ENCODE measurements at places on chromosomes 11 and 22.
A peak's percentile ranks its signal among the peaks of the same experiment; 100 is the strongest.

DNA sequence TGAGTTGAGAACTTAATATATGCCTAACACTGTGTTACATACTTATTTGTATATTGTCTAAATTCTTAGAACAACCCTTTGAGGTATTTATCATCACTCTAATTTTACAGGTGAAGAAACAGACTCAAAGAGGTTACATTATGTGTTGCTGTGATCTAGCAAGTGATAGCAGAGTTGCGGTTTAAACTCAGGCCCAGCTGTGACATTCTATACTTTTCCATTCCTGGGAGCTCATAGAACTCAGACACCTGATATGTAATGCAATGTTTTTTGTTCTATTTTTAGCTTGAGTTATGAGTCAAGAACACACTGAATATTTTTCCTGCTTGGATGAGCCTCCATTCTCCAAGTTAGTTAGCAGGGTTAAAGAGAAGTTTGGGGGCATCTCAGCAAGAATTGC lies 449.7 kb upstream of the DDI1 start:
- no peak for DNase-seq

DNA sequence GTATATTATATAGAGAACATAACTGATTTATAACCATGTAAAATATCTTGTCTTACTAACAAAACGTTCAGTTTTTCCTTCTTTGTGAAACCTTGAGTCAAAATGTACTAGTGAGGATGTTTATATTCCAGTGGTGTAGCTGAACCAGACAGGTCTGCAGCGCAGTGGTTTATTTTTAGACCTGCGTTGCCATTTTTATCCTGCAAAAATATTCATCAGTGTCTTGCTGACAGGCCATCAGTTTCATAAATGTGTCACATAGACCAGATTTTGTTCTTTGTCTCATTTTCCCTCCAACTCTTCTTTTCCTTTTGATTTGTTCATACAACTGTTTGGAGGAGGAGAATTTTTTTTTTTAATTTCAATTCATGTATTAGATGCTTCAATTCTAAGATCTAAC lies 43.1 kb downstream of the HSD17B12 start:
- no peak for DNase-seq

GRCh38 chr11:79694368-79694767 lies 253.5 kb upstream of the TENM4 start:
- no peak for DNase-seq

DNA sequence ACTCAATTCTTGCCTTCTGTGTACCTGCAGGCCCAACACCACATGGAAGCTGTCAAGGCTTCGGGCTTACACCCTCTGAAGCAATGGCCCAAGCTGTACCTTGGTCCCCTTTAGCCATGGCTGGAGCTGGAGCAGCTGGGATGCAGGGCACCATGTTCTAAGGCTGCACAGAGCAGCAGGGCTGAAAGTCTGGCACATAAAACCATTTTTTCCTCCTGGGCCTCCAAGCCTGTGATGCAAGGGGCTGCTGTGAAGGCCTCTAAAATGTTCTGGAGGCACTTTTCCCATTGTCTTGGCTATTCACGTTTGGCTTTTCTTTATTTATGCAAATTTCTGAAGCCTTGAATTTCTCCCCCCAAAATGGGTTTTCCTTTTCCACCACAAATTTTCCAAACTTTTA lies 102.1 kb upstream of the SLC5A12 start:
- no peak for DNase-seq

DNA sequence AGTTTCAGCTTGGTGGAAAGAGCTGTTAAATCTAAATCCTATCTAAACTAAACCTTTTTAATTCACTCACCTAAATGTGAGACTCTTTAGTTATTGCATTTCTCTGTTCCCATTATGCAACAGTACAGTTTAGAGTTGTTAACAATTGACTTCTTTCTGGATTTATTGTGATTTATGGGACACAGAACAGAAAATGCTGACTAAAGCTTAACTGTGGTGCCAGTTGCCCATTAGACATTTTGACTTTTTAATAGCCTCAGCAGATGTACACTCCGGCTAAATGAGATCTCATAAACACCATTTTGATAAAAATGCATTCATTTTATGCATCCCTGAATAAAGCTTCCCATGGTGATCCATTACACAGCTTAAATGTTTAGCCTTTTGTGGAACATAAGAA lies 356.6 kb downstream of the CASP12 start:
- DNase-seq, result no peak

- DNase-seq, result peak; percentile 52
Observed at GRCh38 chr22:22959147-22959827, 71.7 kb downstream of the IGLL5 start.

DNA sequence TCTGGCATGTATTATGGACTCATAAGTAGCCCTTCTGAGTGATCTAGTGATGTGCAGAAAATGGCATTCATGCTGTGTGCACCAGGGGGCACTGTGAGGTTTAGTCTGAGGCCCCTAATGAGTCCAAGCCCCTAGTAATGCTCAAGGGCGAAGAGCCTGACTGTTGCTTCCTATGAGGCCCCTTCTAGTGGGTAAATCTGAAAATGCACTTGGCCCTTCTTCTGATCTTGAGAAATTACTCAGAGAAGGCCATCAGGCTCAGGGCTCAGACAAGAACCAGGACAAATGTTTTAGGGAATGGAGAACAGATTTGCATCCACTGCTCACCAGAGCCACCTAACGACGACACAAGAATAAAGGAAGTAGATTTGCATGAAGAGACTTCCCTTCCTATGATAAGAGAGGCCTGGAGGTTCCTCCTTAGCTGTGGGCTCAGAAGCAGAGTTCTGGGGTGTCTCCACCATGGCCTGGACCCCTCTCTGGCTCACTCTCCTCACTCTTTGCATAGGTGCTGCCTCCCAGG lies 75.8 kb downstream of the GGTLC2 start:
- DNase-seq, result peak; percentile 12

DNA sequence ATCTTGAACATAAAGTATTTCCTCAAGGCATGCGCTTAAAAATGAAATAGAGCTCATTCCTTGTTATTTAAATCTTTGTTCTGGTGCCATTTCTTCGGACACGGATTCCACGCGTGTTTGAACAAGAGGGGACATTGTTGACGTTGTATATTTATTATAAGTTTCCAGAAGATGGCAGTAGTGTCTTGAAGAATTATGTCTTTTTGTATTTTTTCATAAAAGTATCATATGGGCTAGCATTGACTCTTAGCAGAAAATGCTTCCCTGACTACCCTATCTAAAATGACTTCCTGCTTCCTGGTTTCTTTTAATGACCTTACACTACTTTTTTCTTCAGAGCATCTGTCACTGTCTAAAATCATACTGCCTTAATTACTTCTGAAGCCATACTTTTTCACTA lies 20.4 kb downstream of the BIRC2 start:
- no peak for DNase-seq

- no peak for DNase-seq
Observed at GRCh38 chr22:27810609-27811151, 9.1 kb upstream of the MN1 start.

DNA sequence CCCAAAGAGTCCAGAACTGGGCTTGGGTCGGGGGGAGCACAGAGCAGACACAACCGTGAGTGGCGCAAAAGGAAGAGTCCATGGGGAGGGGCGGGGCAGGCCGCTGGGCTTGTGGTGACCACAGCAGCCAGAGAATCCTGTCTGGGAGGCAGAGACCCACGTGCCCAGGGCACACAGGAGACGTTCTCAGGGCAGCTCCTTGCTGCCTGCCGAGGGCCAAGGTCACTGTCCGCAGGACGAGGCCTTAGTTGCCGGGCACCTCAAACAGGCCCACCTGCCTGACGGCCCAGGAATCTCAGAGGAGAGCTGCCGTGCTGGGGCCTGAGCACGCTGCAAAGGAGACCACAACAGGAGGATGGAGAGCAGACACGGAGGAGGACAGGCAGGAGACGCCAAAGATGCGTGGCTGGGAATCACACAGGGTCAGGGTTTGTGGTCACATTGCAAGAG lies 87.8 kb downstream of the MYEOV start:
- no peak for DNase-seq

- DNase-seq, result peak; percentile 41
Observed at GRCh38 chr22:49976439-49977175, 16.0 kb downstream of the PIM3 start.

GRCh38 chr11:84476581-84476980 lies 1150.6 kb downstream of the DLG2 start:
- DNase-seq, result no peak

GRCh38 chr11:69958308-69958707 lies 119.8 kb upstream of the ANO1 start:
- no peak for DNase-seq

DNA sequence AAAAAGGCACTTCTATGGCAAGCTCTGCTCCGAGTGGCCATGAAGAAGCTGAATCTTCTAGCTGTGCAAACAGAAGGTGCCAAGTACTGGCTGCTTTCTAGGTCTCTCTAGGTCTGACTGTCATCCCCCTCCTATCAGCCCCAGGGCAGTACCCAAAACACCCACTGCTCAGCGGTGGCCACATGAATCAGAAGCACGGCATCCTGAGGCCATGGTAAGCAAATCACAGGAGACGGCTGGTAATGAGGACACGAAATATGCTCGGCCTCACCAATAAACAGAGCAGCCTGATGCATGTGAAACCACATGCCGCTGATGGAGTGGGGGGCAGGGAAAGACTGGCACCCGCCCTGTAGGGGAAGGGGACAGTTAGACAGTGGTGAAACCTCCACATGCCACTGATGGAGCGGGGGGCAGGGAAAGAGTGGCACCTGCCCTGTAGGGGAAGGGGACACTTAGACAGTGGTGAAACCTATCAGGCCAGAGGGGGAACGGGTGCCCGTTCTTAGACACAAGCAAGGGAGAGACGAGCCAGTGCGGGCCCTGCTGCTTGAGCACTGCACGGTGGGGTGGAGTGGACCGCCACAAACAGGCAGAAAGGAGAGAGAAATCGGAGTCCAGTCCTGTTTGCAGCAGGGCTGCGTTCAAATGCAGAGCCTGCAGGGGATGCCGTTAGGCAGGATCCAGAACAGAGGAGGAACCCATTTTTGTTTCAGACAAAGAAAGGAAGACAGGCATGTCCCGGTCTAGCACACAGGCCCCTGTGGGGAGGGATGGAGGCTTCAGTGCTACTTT lies 29.9 kb upstream of the MOB2 start:
- no peak for DNase-seq

Data from stimulated activated naive CD4-positive, alpha-beta T cell (primary cell).